D341Med (cell line): ENCODE measurements at places on chromosomes 7 and 10.
A peak's percentile ranks its signal among the peaks of the same experiment; 100 is the strongest.

GRCh38 chr10:5461914-5462840 is 37.2 kb downstream of the CALML5 start:
- DNase-seq, result no peak

DNA sequence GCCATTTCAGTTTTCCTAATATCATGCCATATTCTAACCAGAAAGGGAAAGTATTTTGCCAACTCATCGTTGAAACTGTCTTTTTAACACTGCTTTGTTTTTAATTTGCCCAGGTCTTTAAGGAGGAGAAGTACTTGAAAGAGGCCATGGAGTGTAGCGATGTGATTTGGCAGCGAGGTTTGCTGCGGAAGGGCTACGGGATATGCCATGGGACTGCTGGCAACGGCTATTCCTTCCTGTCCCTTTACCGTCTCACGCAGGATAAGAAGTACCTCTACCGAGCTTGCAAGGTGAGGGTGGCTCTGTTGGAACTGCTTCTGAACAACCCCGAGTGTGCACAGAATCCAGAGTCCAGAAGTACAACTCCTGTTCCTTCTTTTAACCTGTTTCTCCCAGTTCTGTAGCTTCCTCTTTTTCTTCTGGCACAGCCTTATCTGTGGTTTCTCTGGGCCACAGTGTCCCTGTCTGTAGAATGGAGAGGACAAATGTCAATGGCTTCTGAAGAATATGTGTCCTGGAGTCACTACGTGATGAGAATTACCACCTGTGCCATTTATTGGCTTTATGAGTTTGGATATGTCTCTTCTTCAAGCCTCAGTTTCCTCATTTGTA is 60.1 kb downstream of the LANCL2 start:
- DNase-seq, result no peak

DNA sequence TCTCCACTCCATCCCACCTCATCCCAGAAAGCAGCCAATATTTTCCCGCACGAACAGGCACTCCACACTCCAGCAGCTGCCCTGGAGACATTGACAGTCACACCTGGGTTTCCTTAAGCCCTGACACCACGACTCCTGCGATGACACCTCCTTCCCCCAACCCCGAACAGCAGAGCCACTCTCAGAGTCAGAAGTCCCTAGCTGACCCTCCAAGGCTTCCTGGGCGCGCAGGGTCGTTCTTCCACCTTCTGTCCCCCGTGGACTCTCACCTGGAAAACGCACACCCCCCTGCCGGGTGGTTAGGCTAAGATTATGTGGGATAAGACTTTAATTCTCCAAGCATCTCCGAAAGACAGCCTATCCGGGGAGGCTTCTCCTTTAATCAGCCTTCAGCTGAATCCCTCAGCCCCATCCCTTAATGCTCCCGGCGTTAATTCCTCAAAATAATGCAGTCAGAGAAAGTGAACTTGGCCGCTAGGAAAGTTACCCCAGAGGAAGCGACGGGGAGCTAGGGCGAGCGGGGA is 1.1 kb downstream of the DENND11 start:
- DNase-seq, result peak; percentile 77

DNA sequence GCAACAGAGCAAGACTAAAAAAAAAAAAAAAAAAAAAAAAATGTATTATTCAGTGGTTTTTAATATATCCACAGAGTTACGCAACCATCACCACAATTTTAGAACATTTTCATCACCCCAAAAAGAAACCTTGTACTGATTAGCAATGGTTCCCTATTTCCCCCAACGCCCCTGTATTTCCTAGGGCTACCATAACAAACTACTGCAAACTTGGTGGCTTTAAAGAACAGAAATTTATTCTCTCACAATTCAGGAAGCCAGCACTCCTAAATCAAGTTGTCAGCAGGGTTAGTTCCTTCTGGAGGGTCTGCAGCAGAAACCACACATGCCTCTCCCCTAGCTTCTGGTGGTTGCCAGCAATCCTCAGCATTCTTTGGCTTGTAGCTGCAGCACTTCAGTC is 5.9 kb upstream of the NUP42 start:
- no peak for DNase-seq

DNA sequence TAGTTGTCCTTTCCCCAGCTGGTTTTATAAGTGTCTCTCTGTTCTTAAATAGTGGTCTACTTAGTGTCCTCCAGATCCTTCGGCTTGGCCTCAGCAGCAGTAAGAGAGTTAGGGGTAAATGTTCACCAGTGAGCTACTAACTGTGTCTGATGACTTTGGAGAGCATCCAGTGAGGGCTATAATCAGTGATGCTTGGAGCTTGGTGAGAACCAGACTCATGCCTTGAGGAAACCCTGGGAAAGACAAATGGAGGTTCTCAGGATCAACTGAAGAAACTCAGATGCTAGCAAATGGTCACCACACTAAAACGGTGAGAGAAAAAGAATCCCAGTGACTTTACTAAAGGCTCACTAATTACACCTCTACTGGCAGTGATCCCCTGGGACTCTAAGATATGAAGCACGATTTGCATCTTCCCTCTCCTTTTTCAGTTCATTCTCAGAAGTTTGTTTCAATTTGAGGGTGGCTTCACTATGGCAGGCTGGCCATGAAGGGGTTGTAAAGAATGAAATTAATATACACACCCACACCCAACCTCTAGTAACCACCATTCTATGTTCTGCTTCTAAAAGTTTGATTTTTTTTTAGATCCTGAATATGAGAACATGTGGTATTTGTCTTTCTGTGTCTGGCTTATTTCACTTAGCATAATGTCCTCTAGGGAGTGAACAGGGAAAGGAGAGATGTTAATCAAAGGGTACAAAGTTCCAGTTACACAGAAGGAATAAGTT is 177.9 kb downstream of the PDE1C start:
- no peak for DNase-seq

- DNase-seq, result no peak
These were observed 122.2 kb downstream of the CUBN start for GRCh38 chr10:17007418-17007770.

DNA sequence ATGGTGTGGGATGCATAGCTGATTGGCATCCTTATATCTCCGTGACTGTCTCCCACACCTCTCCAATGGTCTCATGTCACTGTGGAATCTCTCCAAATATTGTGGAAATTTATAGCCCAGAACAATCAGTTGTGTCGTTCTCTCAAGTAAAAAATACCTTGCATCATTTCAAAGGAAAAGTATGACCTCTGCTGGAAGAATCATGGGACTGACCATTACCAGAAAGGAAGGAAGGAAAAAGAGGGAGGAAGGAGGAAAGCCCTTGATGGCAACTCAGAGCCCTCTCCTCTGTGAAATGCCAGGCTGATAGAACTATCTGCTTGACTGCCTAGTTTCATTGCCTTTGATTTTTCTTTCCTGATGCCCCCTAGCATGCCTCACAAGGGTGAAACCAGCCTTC is 76.3 kb downstream of the FOXI2 start:
- no peak for DNase-seq
